ENCODE measurements at places on chromosomes 6 and 20.

DNA sequence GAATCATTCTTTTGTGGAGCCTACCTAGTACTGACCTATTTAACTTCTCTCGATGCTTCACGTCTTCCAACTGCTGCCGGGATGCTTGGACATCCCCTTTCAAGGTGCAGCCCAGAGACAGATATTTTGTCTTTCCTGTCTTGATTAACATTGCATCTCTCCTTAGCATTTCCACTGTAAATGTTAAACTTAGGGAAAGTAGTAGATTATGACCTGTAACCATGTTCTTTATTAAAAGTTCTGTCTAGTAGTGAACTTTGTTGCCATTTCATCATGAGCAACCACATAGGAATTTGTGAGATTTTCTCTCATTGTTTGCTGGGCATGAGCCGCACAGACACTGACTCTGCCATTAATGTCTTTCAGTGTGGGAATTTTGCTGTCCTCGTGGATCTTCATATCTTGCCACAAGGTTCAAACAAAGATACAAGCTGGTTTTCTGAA lies 117.9 kb downstream of the JAG1 start:
- DNase-seq = no peak

DNA sequence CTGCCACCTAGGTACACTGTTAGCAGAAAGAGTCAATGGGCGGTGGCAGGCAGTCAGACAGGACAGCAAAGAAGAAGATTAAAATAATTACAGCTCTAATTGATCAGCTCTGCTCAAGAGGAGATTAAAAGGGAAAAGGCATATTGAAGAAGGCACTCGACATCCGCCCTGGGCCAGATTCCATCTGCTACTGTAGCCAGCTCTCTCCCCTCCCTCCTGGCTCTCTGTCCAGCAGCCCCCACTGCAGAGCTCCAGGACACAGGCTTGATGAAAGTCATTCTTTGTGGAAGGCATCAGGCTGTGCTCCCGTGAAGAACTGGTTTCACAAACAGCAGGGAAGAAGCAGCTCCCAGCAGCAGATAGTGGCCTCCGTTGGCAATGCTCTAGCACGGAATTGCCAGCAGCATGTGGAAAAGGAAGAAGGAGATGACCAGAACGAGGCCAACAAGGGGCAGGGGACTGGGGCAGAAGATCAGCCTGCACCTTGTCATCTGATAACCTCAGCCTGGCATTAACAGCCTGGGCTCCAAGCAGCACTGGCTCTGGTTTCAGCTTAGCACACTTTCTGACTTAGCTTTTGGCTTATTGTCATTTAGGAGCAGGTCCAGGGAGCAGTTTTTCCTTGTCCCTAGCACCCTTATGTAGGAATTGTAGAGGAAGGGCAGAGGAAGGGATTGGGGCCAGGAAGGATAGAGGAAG lies 465.9 kb downstream of the KIF16B start:
- DNase-seq = no peak

- no peak for DNase-seq
These were observed 231.4 kb downstream of the BMP2 start for GRCh38 chr20:6998909-6999308.

DNA sequence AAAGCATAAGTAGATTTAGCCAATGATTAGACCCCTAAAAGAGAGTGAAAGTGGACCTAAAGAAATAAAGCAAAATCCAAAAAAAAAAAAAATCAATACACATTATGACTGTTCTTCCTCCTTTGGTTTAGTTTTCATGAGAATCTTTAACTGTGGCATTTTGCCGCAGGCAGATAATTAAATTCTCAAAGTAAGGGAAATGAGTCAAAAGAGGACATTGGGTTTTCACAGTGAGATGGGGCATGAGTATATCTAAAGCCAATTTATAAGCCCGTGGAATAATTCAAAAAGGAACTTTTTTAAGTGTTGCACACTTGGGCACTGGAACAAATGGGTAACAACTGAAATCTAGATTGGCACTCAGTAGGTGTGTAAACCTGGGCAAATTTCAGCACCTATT lies 230.3 kb downstream of the PKHD1 start:
- DNase-seq = no peak

GRCh38 chr20:32252189-32252588 lies 25.3 kb upstream of the KIF3B start:
- no peak for DNase-seq

DNA sequence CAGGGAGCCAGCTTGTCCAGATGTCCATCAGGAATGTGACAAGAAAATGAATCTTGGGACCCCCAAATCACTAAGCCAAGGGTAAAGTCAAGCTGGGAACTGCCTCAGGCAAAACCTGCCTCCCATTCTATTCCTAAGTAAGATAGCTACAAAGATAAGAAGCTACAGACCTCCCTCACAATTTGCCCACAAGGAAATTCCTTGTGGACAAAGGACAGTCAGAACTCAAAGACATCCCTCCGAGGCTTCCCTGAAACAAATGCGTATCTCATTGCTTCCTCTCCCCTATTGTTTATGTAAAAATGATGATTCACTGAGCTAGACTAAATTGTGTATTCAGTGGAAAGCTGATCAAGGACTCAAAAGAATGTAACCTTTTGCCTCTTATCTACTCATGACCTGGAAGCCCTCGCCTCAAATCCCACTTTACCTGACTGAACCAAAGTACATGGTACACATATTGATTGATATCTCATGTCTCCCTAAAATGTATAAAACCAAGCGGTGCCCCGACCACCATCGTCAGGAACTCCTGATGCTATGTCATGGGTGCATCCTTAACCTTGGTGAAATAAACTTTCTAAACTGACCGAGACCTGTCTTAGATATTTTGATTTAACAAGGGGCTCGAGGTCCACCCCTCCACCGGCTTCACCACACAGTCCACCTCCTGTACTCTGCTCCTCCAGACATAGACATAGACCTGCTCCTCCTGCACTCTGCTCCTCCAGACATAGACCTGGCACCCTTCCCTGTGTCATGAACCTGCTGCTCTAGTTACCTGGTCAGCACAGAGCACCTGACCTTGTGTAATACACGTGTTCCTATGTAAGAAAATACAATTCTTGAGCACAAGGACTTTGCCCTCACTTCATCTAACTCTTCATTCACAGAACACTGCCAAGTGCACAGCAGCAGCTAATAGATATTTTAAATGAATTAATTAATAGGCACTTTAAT lies 81.4 kb downstream of the WDR27 start:
- DNase-seq = no peak

GRCh38 chr6:143817621-143818020 lies 25.5 kb upstream of the LTV1 start:
- DNase-seq = no peak

GRCh38 chr20:17172836-17173516 lies 53.9 kb upstream of the PCSK2 start:
- no peak for DNase-seq

DNA sequence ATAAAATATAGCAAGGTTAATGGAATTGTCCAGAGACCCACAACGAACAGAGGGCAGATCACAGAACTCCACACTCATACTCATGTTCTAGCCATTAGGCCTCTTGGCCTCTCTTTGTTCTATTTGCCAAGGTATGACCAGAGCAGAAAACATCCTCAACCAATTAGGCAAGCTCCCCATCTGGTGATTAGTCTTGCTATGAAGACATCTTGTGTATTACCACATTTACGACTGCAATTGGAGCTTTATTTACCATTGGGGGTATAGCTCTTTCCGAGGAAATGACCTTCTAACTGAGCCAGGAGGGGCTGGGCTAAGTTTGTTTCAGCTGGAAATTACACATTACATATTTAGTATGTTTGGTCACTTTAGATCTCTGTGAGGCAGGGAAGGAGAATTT lies 593.9 kb downstream of the CD109 start:
- DNase-seq = no peak

GRCh38 chr6:147977851-147978465 lies 364.7 kb upstream of the SASH1 start:
- DNase-seq = no peak

- DNase-seq = no peak
These were observed 671.8 kb downstream of the QKI start for GRCh38 chr6:164086076-164086887.

GRCh38 chr6:3848380-3848779 lies 793 bp upstream of the FAM50B start:
- no peak for DNase-seq

GRCh38 chr20:35992713-35993335 lies 24.4 kb downstream of the CNBD2 start:
- peak; percentile 61 for DNase-seq

Data from NCI-H2081 (cell line).